Neural progenitor cell (in vitro differentiated cells): ENCODE measurements at places on chromosomes 12 and 14.

- no peaks in the 10 kb centered on the region for H3K36me3 ChIP-seq
- peaks cover 55% of the 10 kb centered on the region for H3K4me1 ChIP-seq
- DNase-seq = no peak
Observed at GRCh38 chr14:99548871-99549515, 55.0 kb downstream of the CCDC85C start.

GRCh38 chr12:122584177-122584863 is 57.3 kb downstream of the KNTC1 start:
- no peak overlapping the region for H3K27ac ChIP-seq
- no peak for DNase-seq
- no peaks in the 10 kb centered on the region for H3K27me3 ChIP-seq
- no peak overlapping the region for H3K4me3 ChIP-seq

- H3K4me3 ChIP-seq = no peak overlapping the region
- H3K4me1 ChIP-seq = no peaks in the 10 kb centered on the region
- no peaks in the 10 kb centered on the region for H3K27me3 ChIP-seq
- H3K36me3 ChIP-seq = no peaks in the 10 kb centered on the region
- no peak overlapping the region for H3K27ac ChIP-seq
Observed at GRCh38 chr14:22531451-22532344, 57.3 kb downstream of the DAD1 start.

DNA sequence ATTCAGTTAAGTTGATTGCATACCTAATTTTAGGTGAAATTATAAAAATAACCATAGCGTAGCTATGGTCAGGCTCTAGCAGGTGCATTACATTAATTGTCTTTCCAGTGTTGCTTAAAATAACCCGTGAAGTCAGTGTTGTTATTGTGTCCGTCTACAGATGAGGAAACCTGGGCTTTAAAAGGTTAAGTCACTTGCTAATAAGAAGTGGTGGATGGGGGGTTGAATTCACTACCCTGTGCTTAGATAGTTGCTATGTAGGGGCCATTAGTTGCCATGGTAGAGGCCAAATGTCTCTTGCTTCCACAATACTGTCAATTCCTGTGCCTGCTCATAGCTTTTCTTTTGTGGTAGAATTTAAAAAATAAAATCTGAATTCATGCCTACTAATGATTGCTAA is 174.8 kb downstream of the PELI2 start:
- no peaks in the 10 kb centered on the region for H3K4me1 ChIP-seq
- no peak overlapping the region for H3K27ac ChIP-seq
- no peaks in the 10 kb centered on the region for H3K27me3 ChIP-seq
- H3K4me3 ChIP-seq = no peak overlapping the region
- peaks cover 4% of the 10 kb centered on the region for H3K36me3 ChIP-seq

DNA sequence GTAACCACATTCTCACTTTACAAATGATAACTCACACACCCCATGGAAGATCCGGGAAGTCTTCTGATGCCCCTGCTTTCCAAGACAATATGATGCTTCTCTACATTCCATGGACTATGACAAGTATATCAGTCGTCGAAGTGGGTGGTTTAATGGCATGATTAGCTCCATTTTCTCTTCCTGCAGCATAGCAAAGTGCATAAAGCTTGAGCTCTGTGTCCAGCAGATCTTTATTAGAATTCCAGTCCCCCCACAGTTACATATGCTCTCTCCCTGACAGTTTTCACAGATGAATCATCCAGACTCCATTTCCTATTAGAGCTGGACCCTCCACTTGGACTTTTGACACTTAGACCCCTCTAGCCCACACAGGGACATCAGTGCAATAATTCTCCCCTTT is 174.9 kb downstream of the BCAT1 start:
- H3K4me1 ChIP-seq = peaks cover 34% of the 10 kb centered on the region
- no peak for DNase-seq
- H3K27me3 ChIP-seq = no peaks in the 10 kb centered on the region
- no peaks in the 10 kb centered on the region for H3K36me3 ChIP-seq
- H3K4me3 ChIP-seq = no peak overlapping the region

DNA sequence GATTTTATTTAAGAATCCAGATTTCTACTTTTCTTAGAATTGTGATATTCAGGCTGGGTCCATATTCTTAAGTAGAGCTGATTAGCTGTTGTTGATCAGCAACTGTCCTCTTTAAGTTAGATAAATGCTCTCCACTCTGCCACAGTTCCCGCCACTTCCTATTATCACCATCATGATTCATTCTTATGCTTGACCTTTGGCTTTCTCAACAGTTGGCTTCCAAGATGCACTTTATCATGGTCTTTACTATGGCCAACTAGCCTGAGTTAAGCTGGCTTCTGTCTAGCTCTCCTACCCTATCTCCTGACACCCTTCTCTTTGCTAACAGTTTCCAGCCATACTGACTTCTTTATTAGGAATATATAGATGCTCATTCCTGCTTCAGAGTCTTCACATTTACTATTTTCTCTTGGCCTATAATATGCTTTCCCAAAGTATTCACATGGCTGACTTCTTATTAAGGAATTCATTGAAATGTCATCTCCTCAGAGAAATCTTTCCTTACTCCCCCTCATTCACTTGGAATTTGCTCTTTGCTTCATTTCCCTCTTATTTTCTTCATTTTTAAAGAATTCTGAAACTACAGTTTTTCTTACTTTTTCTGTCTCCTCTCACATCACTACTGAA is 149.0 kb upstream of the IGF1 start:
- no peak overlapping the region for H3K27ac ChIP-seq
- no peak for DNase-seq
- no peaks in the 10 kb centered on the region for H3K4me1 ChIP-seq
- H3K36me3 ChIP-seq = no peaks in the 10 kb centered on the region
- H3K4me3 ChIP-seq = no peak overlapping the region

GRCh38 chr12:66910366-66910974 is 231.6 kb upstream of the GRIP1 start:
- H3K27me3 ChIP-seq = no peaks in the 10 kb centered on the region
- peaks cover 9% of the 10 kb centered on the region for H3K4me1 ChIP-seq
- H3K36me3 ChIP-seq = no peaks in the 10 kb centered on the region

DNA sequence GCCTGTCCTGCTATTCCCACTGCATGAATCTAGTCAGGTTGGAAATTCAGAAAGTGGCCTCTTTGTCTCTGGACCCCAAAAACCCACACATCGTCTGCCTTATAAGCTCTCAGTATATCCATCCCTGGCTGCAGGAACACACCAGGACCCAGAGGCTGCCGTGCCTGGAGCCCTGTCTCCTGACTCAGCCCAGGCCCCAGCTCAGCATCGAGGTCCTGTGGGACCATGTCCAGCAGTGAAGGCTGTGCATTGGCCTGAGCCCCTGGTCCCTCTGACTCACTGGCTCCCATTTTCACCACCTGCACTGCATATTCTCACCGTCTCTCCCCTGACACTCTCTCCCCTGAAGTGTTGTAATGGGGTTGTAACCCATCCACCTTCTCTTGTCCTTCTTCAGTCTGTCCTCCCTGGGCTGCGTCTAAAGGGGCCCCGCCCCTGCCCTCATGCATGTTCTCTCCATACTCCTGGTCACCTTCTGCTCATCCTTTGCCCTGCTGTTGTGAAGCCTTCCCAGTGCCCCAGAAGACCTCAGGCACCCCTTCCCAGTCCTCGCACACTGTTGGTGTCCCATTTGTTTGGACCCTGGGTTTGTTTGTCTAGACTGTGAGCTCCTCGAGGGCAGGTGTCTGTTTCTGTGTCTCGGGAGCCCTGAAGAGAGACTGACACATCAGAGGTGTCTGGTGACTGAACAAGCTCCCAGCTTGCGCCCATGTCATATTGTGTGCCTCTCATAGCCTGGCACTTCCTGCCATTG is 43.8 kb downstream of the EVL start:
- H3K27ac ChIP-seq = no peak overlapping the region
- no peaks in the 10 kb centered on the region for H3K4me1 ChIP-seq
- no peaks in the 10 kb centered on the region for H3K27me3 ChIP-seq
- no peak for DNase-seq

GRCh38 chr12:67243260-67243659 is 25.9 kb upstream of the CAND1 start:
- no peaks in the 10 kb centered on the region for H3K36me3 ChIP-seq
- no peaks in the 10 kb centered on the region for H3K27me3 ChIP-seq
- no peak overlapping the region for H3K27ac ChIP-seq
- no peak for DNase-seq

GRCh38 chr14:87971010-87971409 is 22.0 kb downstream of the GALC start:
- no peaks in the 10 kb centered on the region for H3K27me3 ChIP-seq
- no peak overlapping the region for H3K4me3 ChIP-seq
- H3K36me3 ChIP-seq = peaks cover 6% of the 10 kb centered on the region
- DNase-seq = no peak
- H3K27ac ChIP-seq = no peak overlapping the region
- H3K4me1 ChIP-seq = no peaks in the 10 kb centered on the region

DNA sequence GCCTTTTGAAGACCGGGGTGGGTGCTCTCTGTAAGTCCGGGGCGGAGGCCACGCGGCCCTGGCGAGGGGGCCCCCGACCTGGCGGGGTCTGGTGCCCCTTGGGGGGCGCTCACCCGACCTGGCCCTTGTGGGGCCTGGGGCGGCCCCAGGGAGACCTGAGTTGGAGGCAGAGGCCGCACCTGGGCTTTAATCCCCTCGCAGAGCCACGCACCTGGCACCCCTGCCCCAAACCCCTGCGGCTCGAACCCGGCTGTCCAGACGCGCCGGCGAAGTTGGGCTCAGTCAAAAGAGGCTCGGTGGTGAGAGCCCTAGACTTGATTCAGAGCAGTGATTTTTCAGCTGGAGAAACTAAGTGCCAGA is 267 bp downstream of the CFAP251 start:
- DNase-seq = peak; percentile 16
- peaks cover 22% of the 10 kb centered on the region for H3K4me1 ChIP-seq
- H3K36me3 ChIP-seq = no peaks in the 10 kb centered on the region

- H3K4me3 ChIP-seq = no peak overlapping the region
- no peak for DNase-seq
- H3K36me3 ChIP-seq = no peaks in the 10 kb centered on the region
- no peaks in the 10 kb centered on the region for H3K4me1 ChIP-seq
- H3K27me3 ChIP-seq = no peaks in the 10 kb centered on the region
Observed at GRCh38 chr12:50882563-50882962, 39.8 kb downstream of the TMPRSS12 start.

DNA sequence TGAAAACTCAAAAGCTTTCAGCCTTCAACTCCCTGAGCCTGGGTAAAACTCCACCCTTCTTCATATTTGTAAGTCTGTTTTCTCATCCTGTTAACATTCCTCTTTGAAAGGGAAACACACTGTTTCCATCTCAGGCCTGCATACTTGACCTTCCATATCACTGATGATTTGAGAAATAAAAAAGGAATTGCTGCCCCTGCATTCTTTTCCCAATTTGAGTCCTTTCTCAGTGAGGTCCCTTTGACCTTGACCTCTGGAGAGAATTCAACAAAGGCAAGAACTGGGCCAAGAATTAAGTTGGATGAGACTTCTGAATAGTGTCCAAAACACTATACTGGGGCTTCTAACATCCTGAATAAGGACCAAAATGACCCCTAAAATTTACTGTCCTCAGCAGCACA is 108.0 kb downstream of the AEBP2 start:
- no peaks in the 10 kb centered on the region for H3K27me3 ChIP-seq
- no peaks in the 10 kb centered on the region for H3K4me1 ChIP-seq
- H3K36me3 ChIP-seq = no peaks in the 10 kb centered on the region
- no peak overlapping the region for H3K27ac ChIP-seq
- no peak for DNase-seq
- H3K4me3 ChIP-seq = no peak overlapping the region

- no peaks in the 10 kb centered on the region for H3K27me3 ChIP-seq
- no peaks in the 10 kb centered on the region for H3K36me3 ChIP-seq
- no peak overlapping the region for H3K4me3 ChIP-seq
- peaks cover 2% of the 10 kb centered on the region for H3K4me1 ChIP-seq
Observed at GRCh38 chr12:95326445-95326844, 108.8 kb downstream of the VEZT start.

GRCh38 chr12:15583804-15584203 is 205.4 kb downstream of the EPS8 start:
- no peak overlapping the region for H3K4me3 ChIP-seq
- no peaks in the 10 kb centered on the region for H3K27me3 ChIP-seq

- DNase-seq = no peak
- H3K4me1 ChIP-seq = no peaks in the 10 kb centered on the region
- H3K36me3 ChIP-seq = no peaks in the 10 kb centered on the region
- peaks cover 20% of the 10 kb centered on the region for H3K27me3 ChIP-seq
Observed at GRCh38 chr12:119182701-119183493, 4.2 kb downstream of the HSPB8 start.

GRCh38 chr14:79293482-79294177 is 917.7 kb downstream of the DIO2 start:
- DNase-seq = no peak
- no peak overlapping the region for H3K4me3 ChIP-seq
- no peaks in the 10 kb centered on the region for H3K36me3 ChIP-seq

GRCh38 chr12:110548678-110549077 is 34.4 kb downstream of the PPTC7 start:
- no peaks in the 10 kb centered on the region for H3K27me3 ChIP-seq
- no peak for DNase-seq
- no peaks in the 10 kb centered on the region for H3K36me3 ChIP-seq
- H3K27ac ChIP-seq = no peak overlapping the region

GRCh38 chr12:53552361-53553327 is 45.4 kb upstream of the NPFF start:
- H3K27ac ChIP-seq = peak overlapping the region; percentile 40
- H3K27me3 ChIP-seq = no peaks in the 10 kb centered on the region
- peaks cover 22% of the 10 kb centered on the region for H3K4me1 ChIP-seq
- no peaks in the 10 kb centered on the region for H3K36me3 ChIP-seq
- H3K4me3 ChIP-seq = no peak overlapping the region

GRCh38 chr12:57248934-57249742 is 1.8 kb downstream of the STAC3 start:
- DNase-seq = no peak
- peaks cover 4% of the 10 kb centered on the region for H3K27me3 ChIP-seq

GRCh38 chr14:87567618-87568295 is 425.2 kb downstream of the GALC start:
- H3K27me3 ChIP-seq = no peaks in the 10 kb centered on the region
- H3K36me3 ChIP-seq = no peaks in the 10 kb centered on the region
- DNase-seq = no peak
- H3K4me1 ChIP-seq = no peaks in the 10 kb centered on the region
- no peak overlapping the region for H3K4me3 ChIP-seq
